Putamen (tissue), 1 donor: ENCODE measurements at places on chromosomes 7 and 10.

DNA sequence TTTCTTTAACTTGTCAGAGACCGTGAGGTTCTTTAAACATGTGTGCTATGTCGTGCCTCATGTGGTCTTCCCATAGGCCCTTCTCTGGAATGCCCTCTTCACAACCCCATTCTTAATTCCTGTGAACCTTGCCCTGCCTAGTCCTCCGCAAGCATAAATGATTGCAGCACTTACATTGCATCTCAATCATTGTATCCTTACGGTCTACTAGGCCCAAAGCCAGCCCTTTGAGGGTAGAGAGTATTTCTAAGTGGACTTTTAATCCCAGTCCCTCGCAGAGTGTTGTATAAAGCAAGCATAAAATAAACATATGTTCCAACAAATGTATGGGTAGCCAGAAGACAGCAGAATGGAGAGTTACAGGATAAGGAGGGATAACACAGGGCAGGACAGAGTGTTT is 92.1 kb upstream of the FAM133B start:
- no peak for DNase-seq

- DNase-seq, result no peak
These were observed 16.5 kb downstream of the RGR start for GRCh38 chr10:84261236-84261915.

GRCh38 chr7:91344911-91345310 is 80.7 kb downstream of the FZD1 start:
- DNase-seq, result no peak

DNA sequence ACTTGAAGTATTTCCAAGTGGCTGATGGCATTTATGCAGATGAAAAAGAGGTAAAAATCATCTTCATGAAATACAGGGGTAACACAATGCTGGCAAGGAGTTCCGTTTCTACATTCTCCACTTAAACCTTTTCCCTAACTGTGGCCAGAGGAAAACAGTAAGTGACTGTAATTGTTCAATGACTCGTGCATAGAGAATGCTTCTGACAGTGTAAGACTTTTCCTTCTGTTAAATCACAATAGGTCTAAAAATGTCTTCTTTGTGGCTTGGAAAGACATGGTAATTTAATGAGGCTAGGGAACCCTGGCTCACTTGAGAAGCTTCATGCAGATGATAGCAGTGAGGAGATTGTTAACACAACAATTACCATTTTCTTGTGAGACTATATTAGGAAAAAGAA is 50.3 kb upstream of the RSU1 start:
- no peak for DNase-seq

GRCh38 chr10:113961182-113962031 is 82.3 kb upstream of the ADRB1 start:
- no peak for DNase-seq

DNA sequence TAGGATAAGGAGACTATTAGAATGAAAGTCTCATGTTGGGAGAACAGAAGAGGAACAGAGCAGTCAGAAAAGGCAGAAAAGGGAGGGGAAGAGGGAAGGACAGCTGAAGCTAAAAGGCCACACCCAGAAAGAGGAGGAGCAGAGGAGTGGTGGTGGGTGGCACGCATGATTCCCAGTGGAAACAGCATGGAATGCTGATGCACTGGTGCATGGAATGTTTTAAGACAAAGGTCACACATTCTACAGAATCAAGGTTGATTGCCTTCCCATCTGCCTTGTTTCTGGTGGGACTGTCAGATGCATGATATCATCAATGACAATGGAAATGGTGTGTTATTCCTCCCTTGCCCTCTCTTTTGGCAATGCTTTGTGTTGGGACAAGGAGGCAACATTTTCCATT is 285.4 kb upstream of the MKI67 start:
- DNase-seq, result no peak

GRCh38 chr10:129079705-129080104 is 387.3 kb upstream of the MGMT start:
- DNase-seq, result peak; percentile 34

DNA sequence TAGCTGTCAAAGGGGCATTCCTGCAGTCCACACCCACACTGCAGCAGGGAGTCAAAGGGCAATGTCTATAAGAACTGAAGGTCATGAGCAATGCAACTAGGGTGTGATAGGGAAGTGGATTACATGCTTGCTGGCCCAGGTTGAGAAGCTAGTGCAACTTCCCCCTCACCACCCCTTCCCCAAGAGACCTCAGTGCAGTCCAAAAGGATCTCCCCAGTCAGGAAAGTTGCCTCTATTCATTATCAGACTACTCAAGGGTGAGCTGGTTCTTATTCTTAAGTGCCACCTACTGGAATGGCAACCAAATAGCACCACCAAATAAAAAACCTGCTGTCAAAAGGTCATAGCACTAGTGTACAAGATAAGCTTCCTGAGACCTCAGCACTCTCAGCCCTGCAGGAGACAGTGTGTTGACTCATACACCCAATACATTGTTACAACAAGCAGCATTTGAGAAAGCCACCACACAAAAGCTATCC is 28.2 kb downstream of the MTERF1 start:
- DNase-seq, result no peak

GRCh38 chr10:103470761-103471653 is 8.0 kb downstream of the CALHM3 start:
- no peak for DNase-seq

DNA sequence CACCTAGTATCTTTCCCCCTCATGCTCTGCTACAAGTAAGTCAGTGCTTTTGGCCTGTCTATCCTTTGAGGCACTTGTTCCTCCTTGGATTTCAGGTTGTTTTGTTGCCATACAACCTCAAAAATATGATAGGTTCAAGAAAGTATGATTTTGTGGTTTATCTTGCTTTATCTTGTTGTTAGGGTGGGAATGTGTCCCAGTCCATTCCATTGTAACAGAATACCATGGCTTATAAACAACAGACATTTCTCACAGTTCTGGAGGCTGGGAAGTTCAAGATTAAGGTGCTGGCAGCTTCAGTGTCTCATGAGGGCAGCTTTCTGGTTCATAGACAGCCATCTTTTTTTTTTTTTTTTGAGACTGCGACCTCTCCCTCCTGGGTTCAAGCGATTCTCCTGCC is 72.1 kb downstream of the TMEM270 start:
- DNase-seq, result no peak

DNA sequence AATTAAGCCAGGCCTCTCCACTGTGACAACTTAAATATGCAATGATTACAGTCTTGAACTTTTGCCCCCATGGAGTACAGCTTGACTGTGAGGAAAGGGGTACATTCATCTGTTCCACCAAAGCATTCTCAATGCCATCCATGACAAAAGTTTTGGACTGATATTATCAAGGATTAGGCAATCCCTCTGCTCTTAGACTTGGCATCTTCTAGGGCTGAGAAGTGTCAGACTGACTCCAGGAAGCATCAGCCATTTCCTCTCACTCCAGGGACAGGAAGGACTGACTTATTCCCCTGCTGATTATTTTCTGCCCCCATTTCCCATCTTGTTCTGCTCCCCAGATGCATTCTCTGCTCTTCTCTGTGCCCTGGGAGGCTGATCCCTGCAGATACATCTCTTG is 69.7 kb downstream of the ZNF365 start:
- no peak for DNase-seq

DNA sequence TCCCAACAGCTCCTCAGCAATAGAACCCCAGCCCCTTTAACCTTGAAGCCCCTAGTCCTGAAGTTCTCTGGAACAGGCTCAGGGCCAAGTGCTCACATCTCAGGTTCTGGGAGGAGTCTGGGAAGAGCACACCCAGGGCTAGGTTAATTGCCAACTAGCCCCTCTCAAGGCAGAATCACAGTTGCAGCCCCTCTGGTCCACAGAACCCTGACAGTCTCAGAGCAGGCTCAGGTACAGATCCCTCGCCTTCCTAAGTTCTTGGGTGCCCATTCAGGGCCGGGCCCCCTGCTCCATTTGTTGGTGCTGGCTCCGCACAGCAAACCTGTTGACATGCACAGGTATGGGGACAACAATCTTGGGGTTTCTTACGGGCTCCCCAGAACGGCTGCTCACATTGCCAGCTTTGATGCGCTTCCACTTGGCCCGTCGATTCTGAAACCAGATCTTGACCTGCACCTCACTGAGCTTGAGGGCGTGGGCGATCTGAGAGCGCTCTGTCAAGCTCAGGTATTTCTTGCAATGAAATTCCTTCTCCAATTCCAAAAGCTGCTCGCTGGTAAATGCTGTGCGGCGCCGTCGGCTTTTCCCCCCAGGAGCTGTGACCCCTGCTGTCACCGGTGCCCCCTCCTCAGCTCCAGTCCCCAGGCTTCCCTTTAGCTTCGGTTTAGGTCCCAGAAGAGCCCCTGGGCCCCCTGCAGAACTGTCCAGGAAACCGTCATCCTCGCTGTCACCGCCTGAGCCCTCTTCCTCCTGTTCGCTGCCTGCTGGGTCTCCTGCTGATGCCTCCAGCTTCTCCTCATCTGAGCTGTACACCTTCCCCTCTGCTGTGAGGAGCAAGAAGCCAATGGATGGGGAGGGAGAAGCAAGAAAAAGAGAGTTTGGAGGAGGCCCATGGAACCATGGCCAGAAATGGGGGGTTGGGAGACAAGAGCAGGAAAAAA is 18.9 kb downstream of the GBX1 start:
- DNase-seq, result no peak

DNA sequence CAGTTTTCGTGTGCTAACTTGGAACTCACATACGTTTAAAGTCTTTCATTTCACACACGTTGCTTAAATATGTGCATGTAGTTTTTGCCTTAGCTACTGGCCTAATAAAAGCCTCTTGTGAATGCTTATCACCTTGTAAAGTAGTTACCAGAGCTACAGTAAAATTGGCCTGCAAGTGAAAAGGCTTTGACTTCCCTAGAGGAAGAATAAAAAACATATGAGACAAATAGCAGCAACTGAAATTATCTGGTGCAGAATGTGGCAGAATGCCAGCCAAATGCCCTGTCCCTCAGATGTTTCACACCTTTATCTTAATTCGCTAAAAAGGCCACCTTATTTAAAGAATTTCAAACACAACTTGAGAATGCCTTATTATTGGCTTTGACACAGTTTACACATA is 28.1 kb upstream of the RPA3 start:
- DNase-seq, result no peak

DNA sequence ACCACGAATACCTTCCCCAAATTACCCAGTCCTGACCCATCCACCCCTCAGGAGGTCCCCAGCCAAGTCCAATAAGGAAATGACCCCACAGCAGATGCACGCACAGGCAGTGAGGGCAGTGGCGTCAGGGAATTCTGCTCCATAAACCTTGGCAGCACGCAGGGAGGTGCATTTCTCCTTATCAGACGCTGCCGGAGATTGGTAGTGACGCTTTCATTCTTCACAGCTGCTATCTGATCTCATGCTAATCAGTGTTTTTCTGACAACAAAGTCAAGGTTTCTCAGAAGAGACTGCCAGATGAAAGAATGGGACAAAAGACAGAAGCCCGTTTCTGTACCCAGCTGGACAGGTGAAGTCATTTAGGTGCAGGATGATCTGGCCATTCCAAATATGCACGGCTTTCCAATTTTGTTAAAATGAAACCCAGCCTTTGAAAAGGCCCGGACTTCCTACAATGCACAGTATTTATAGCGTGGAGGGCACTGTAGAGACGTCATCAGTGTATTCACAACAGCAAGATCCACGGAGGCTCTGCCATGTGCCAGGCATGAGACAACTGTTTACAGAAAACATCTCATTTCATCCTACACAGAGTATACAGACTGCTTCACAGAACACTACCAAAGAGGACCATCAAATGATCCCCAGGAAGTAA is 35.3 kb downstream of the DIP2C start:
- DNase-seq, result no peak

GRCh38 chr7:23105086-23105643 is 420 bp upstream of the KLHL7 start:
- no peak for DNase-seq

- DNase-seq, result no peak
These were observed 70.5 kb downstream of the SH3PXD2A start for GRCh38 chr10:103784723-103785418.

DNA sequence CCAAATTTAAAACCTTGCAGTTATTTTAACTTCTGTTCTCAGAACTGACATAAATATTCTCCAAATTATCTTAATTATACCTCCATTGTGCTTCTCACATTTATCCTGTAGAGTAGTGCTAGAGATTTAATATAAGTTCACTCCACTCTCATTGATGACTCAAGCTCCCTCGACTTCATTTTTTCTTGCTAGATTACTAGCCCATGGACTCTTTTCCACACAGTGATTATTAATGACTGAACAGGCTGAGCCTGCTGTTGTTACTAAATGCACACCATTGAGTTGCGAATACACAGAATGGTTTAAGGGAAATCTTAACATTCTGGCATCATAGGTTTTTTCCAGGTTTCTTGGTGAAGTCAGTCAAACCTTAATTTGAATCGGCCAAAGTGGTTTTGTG is 179.5 kb upstream of the AKR1E2 start:
- DNase-seq, result no peak

DNA sequence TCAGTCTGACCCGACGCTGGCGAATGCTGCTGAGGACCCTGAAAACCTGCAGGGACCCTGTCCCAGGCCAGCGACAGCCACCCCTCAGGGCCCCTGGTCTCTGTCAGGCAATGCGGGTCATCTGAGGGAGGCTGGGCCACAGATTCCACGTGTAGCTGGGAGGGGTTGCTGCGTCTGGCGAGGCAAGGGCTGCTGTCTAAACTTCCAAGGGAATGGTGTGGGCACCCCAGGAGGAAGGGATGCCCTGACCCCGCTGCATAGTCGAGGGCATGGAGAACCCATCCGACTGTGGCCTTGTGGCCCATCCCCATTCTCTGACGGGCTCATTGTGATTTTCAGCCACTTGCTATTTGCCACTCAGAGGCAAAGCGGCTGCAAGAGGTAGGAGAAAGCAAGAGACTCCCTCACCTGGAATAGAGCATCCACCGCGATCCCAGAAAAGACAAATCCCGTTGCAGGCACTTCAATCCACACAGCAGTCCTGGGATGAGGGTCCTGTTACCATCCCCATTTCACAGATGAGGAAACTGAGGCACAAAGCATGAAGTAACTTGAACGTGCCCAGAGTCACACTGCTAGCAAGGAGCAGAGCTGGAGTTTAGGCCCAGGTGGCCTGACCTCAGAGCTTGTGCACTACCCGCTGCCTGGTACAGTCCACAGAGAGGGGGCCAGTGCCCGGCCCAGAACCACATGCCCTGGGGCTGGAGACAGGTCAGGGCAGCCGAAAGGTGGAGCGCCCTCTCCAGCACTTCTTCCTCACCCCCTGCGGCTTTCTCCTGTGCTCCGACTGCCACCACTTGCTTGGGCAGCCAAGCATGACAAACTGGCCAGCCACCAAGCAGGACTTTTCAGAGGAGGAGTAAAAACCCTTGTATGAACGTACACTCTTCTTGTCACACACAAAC is 163.8 kb upstream of the KLF14 start:
- no peak for DNase-seq

GRCh38 chr10:89959433-89960110 is 258.2 kb downstream of the KIF20B start:
- no peak for DNase-seq

DNA sequence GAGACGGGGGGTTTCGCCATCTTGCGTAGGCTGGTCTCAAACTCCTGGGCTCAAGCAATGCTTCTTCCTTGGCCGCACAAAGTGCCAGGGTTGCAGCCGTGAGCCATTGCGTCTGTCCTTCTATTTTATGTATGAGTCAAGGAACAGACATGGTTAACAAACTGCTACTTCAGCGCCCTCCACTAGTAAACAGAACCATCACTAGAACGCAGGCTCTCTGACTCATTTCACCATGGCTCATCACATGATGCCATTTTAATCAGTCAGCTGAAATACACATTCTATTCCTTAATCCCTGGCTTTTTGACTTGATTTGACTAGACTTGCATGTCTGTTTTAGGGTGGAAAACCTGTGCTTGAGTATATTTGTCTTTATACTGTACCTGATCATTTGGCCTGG is 41.3 kb downstream of the CELF2 start:
- no peak for DNase-seq
